ENCODE measurements at places on chromosomes 7 and 10.

DNA sequence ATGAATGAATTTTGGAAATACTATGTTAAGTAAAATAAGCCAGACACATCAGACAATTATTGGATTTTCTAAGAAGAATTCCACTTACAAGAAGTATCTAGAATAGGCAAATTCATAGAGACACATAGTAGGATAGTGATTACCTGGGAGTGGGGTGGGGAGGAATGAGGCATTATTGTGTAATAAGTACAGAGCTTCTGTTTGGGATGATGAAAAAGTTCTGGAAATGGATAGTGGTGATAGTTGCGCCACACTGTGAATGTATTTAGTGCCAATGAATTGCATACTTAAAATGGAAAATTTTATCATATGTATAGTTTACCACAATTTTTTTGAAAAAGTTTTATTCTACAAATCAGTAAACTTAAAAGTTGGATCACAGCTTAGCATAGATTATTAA, 297.2 kb upstream of the KAT6B start:
- DNase-seq = no peak

DNA sequence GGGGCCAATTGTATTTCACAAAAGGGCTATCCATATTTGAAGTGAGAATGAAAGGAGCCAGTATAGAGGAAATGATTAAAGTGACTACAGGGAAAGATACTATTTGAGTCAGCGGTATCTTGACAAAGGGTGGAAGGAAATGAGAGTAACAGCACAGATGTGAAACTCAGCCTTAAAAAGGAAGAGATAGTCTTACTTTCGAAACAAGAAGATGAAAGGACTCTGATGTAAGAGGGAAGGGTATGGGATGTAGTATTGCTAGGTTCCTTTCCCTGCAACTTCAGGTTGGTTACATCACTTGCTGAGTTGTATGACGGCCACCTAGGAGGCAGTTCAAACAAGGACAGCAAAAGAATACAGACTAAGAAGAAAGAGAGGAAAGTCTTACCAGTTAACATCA, 13.7 kb downstream of the CISD1 start:
- DNase-seq = no peak

- no peak for DNase-seq
Observed at GRCh38 chr7:40231796-40232195, 97.0 kb downstream of the SUGCT start.

GRCh38 chr10:25896421-25896820, 37.6 kb upstream of the MYO3A start:
- DNase-seq = no peak

GRCh38 chr10:71964743-71965515, 734 bp downstream of the CHST3 start:
- no peak for DNase-seq

- DNase-seq = no peak
Observed at GRCh38 chr7:46215987-46216567, 295.0 kb upstream of the IGFBP3 start.

DNA sequence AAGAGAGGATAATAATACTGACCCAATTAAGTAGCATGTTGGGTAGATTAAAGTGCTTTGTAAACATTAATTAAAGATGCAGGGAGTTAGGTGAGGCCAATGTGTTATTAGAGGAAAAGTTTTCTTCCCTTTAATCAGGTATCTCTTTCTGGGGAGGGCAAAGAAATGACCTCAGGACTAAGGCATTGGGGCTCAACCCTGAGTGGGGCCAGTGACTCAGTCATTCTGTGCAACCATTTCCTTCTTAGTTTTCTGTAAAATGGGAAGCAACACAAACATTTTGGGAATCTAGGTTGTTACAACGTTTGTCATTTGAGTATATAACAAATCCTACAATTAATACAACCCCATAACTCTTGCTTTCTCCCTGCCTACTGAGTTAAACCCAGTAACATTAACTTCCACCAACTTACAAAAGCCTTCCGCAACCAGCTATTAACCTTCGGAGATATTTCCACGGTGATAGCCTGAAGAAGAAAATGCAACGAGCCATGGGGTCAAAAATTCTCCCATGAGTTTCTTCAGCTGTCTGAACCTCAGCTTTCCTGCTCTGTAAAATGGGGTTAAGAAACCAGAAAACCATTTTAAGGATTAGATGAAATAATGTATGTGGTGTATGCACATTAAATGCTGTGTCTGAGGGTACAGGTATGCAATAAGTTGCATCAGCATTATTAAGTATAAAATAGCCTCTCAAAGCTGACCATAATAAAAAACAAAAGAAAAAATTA, 965 bp upstream of the PROSER2 start:
- DNase-seq = no peak

GRCh38 chr7:126001349-126001748, 1071.7 kb upstream of the POT1 start:
- DNase-seq = no peak

- no peak for DNase-seq
Observed at GRCh38 chr10:71077796-71078453, 134.4 kb upstream of the UNC5B start.

- no peak for DNase-seq
Observed at GRCh38 chr10:118610577-118610976, 15.1 kb upstream of the PRLHR start.

GRCh38 chr10:124319926-124320391, 98.8 kb downstream of the OAT start:
- no peak for DNase-seq

GRCh38 chr10:77800738-77801266, 125.8 kb downstream of the DLG5 start:
- no peak for DNase-seq

- DNase-seq = no peak
Observed at GRCh38 chr7:27129729-27130539, 623 bp downstream of the HOXA4 start.

DNA sequence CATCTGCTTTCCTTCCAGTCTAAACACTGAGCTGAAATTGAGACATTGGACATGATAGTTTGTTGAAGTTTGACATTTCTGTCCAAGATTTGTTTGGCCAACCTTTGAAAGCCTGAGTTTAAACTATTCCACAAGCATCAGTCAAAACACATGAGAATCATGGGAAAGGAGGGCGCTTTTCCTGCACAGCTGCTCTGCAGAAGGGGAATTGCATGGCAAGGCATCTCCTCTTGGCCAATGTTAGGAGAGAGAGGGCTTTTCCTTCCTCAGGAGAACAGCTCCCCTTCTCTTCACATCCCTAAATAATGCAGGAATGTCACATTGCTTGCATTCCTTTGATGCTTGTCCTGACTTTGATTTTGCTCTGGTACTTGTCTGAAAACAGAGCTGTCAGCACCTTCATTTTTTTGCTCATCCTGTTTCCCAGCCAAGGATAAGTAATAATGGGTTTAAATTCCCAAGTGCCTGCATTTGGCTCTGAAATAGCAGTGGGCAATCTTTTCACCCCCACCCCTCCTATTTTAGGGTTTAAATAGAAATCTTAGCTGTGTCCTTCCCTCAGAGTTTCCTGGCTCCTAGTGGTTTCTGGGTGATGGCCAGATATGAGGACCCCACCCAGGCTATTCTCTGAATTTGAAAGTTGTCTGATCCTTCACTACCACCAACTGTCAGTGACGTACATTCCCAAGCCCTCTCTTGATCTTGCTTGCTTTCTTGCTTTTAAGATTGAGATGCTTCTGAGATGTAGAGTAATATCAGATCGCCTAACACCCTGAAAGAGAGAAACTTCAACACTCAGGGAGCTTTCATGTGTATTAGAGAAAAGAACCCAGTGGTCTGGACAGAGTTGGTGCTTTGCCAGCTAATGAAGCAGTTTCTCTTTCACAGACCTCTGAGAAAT, 75.2 kb upstream of the NPVF start:
- no peak for DNase-seq

- no peak for DNase-seq
Observed at GRCh38 chr7:121520911-121521310, 124.8 kb upstream of the FAM3C start.

GRCh38 chr10:17857040-17857439, 47.9 kb downstream of the MRC1 start:
- no peak for DNase-seq
